ENCODE measurements at places on chromosomes 7 and 10.
A peak's percentile ranks its signal among the peaks of the same experiment; 100 is the strongest.

GRCh38 chr7:40015790-40016296 lies 65.8 kb downstream of the CDK13 start:
- DNase-seq: peak; percentile 30

DNA sequence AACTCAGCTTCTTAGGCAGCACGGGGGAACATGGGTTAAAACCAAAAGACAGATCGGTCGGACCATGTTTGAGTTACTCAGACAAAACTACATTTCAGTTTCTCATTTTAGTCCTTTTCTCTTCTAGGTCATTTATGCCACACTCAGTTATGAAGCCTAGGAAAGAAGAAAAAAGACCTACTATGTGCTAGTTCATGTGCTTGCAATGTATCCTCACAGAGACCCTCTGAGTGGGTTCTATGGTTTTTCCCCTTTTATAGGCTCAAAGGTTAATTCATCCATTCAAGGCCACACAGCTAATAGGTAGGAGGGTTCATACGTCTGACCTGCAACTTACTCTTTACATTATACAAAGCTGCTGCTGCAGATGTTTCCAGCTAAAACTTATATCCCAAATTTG lies 104.7 kb upstream of the ZNF438 start:
- no peak for DNase-seq

DNA sequence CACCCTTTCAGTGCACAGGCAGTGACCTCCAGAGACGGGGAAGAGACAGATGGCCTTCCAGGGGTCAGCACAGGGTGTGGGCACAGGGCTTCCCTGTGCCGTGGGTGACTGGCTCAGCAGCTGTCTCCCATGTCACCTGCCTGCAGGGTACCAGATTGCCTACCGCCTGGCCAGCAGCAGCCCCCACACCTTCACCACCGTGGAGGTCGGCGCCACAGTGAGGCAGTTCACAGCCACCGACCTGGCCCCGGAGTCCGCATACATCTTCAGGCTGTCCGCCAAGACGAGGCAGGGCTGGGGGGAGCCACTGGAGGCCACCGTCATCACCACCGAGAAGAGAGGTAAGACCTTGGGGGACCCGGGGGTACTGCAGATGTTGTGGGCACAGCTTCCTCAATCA lies 536.5 kb upstream of the FOXK1 start:
- DNase-seq: no peak

- no peak for DNase-seq
Measured at GRCh38 chr10:128516180-128516579, 390.0 kb upstream of the MKI67 start.

GRCh38 chr10:60574388-60574787 lies 184.7 kb upstream of the ANK3 start:
- no peak for DNase-seq

DNA sequence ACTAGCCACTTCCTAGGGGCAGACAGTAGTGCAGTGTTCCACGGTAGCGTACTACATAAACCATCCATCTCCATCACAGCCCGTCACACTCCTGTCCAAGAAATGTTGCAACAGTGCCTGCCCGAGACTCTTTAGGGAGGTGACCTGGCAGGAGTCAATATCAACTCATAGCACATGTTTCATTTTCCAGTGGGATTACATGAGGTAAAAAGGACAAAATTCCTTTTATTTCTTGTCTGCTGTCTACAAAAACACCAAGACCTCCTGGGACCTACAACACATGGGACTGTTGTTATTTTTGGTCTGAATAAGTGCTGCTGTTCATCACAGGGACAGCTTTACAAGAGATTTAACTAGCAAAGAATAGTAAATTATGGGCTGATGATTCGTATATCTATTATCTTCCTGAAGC lies 99.9 kb downstream of the MPP7 start:
- DNase-seq: peak; percentile 78

- peak; percentile 42 for DNase-seq
Measured at GRCh38 chr7:106178593-106179134, 66.6 kb upstream of the SYPL1 start.
